CMK (cell line): ENCODE measurements at places on chromosomes 12 and 14.

DNA sequence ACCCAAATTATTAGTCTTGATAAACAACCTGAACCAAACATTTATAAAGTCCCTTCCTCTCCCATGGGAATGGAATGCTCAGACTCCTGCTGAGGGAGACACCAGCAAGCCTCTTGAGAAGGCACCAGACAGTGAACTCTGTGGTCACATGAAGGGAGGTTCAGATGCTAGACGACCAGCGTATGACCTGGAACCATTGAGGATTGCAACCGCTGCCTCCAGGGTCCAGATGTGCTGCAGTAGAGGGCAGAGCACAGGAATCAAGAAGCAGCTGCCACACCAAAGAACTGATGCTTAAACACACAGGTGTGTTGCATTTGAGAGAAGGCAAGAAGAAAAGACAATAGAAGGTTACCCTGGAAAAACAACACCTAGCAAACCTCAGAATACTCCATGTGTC is 592.4 kb downstream of the AACS start:
- no peak for DNase-seq

- peak; percentile 12 for DNase-seq
Measured at GRCh38 chr12:76706101-76706500, 57.8 kb upstream of the ZDHHC17 start.

- no peak for DNase-seq
Measured at GRCh38 chr14:34460841-34461240, 1.2 kb downstream of the SPTSSA start.

DNA sequence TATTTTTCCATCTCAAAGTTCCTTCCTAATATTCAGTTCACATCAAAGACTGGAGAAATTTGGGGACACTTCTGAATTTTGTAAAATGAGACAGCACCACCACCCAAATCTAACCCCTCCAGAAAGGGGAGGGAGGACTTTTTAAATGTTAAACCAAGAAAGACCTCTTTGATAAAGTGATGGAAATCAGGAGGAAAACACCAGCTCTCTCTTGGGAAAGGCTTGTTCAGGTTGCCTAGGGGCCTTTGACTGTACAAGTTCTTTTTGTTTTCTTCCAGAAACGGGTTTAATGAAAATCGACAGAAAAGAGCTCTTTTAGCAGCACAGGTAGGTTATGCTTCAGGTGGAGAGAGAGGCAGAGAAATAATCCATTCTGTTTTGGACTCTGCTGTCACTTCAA is 112.3 kb downstream of the OTOGL start:
- DNase-seq: no peak

GRCh38 chr14:59004012-59004411 is 184.5 kb upstream of the DAAM1 start:
- DNase-seq: no peak

DNA sequence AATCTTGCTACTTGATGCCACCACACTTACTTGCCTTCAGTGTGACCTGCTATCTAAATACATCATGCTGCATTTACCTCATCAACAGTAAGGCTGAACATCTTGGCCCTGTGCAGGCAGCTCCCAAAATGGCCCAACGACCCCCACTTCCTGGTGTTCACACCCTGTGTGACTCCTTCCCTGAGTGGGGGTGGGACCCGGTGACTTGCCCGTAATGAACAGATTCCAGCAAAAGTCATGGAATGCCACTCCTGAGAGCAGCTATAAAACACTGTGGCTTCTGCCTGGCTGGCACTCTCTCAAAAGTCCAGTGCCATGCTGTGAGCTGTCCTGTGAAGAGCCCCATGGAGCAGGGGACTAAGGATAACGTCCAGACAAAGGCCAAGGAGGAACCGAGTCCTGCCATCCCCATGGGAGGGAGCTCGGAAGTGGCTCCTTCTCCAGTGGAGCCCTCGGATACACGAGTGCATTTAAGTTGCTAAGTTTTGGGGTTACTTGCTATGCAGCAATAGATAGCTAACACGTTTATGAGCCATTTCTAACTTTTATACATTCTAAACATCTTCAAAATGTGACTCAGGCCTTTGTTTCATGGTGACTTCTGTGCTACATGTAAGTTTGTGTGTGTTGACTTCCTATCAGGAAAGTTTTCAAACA is 33.0 kb downstream of the P2RX2 start:
- DNase-seq: no peak

- no peak for DNase-seq
Measured at GRCh38 chr14:68552602-68553001, 240.3 kb downstream of the ZFP36L1 start.

DNA sequence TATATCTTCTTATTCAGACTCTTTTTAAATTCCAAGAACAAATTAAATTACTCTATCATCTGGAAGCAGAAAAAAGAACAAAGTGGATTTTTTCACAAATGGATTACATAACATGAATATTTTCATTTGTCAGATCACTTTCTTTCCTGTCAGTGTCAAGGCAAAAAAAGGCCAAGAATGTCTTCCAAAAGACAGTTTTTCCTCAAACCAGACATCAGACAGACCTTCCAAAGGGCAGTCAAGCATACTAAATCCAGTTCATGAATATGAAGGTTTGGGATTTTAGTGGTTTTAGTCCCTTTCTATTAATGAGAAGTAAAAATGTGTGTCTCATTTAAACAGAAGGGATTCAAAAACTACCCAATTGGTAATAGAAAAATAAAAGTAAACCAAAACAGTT is 336.0 kb downstream of the CEP128 start:
- no peak for DNase-seq

GRCh38 chr12:9258676-9259075 is 50.5 kb upstream of the PZP start:
- DNase-seq: no peak

DNA sequence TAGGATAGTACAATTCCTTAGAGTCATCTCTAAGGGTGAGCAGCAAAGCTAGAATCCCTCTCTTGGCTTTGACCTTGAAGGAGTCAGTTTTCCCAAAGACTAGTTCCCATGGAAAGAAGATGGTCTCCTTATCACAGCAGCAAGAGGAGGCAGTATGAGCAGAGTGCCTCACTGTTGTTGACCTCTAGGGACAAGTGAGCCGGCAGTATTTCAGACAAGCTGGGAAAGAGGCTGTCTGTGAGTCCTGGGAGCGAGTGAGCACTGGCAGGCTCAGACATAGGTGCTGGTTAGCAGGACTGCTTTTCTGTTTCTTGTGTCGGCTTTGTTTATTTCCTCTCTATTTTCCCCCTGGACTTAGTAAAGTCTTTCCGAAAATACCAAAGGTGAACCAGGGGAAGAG is 60.7 kb downstream of the NTF3 start:
- no peak for DNase-seq

DNA sequence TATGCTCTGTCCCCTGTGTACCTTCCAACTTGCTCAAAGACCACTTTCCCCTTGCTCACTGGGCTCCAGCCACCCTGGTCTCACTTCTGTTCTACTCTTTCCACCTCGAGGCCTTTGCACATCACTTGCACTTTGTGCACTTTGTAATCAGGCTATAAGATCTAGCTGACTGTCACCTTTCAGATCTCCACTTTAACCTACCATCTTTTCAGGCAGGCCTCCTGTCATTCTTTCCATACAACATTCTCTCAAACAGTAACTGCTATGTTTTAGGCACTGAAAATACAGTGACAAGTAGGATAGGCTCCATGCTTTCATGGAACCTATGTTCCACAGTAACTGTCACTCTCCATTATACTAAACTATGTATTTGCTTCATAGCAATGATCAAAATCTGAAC is 14.0 kb downstream of the CPM start:
- no peak for DNase-seq

DNA sequence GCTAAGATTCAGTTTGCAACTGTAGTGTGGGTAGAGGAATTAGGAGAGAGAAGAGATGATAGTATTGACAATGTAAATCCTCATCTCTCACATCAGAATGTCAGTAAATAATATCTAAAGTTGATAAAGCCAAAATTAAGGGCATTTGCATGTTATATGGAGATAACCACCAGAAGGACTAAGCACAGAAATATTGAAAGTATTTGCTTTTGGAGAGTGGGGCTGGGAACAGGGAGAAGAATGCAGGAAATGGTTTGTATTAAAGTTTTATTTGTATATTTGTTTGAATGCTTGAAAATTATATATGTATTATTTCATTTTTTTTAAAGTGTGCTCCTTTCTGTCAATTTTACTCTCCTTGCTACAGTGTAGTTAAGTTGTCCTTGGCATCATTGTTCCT is 491.4 kb downstream of the APAF1 start:
- no peak for DNase-seq

DNA sequence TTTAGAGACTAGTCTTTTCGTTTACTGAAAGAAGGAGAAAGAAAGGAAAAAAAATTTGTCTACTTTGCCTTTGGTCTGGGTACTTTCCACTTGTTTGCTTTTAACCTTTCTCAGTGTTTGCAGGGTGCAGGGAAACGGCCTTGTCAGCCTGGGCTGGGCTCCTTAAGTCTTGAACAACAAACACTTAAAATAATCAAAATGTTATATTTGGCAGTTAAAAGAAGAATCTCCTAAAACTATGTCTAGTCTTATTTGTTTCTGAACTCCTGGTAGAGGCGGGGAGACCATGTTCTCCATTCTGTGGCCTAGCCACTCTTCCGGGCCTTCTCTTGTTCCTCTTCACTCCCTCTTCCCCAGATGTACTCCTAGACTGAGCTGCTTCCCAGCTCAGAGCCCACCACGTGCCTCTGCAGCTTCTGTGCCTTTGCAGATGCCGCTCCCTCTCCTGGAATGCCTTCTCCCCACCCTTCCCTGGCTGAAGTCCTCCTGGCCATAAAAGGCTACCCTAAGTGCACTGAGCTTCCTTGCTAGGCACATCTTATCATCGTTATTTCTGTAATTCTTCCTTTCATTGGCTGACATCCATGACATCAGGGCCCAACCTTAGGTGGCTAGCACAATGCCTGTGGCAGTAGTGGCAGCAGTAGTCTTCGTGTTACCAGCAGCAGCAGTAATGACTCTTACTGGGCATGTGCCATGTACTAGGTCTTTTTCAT is 432.9 kb downstream of the ZFP36L1 start:
- DNase-seq: no peak

DNA sequence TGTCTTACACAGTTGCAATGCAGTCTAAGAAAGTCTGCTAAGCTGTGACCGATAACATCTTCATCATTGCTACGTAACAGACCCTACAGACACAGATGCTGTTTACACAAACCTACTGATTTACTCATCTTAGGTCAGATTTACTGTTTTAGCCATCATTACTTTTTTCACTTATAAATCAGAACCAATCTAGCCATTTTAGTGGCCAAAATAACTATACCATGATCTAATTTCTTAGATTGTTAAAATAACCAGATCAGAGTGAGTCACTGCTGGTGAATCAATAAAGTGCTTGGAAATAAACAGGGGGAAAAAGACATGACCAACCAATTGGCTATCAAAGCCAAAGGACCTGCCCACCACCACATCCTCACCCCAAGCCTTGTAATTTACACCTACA is 57.0 kb upstream of the FOXN3 start:
- no peak for DNase-seq

DNA sequence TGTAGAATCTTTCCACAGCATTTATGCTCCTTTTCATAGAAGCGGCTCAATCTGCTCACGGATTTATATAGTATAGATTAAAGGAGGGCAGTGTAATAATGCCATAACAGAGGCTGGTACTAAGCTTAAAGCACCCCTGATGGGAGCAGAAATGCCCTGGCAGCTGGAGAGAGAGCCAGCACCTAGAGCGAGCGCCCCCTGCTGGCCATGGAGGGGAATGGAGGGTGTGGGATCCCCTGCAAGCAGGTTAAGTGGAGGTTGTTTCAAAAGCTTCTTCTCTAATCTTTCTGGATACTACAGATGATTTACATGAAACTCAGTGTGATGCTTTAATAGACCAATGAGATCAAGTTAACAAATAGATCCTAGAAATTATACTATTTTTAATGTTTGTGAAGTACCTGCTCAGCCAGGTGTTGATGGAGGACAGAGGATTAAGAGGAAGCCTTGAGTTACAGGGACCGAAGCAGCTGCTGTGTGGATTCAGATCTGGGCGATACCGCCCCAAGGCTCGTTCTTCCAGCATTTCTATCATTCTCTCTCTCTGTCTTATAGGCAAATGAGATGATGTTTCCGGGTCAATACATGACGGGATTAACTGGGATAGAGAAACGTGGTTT is 1519.3 kb upstream of the TMEM132C start:
- DNase-seq: peak; percentile 12

- DNase-seq: no peak
Measured at GRCh38 chr14:102362084-102362483, 606 bp downstream of the CINP start.

GRCh38 chr12:76341436-76342030 is 6.7 kb downstream of the BBS10 start:
- DNase-seq: no peak

DNA sequence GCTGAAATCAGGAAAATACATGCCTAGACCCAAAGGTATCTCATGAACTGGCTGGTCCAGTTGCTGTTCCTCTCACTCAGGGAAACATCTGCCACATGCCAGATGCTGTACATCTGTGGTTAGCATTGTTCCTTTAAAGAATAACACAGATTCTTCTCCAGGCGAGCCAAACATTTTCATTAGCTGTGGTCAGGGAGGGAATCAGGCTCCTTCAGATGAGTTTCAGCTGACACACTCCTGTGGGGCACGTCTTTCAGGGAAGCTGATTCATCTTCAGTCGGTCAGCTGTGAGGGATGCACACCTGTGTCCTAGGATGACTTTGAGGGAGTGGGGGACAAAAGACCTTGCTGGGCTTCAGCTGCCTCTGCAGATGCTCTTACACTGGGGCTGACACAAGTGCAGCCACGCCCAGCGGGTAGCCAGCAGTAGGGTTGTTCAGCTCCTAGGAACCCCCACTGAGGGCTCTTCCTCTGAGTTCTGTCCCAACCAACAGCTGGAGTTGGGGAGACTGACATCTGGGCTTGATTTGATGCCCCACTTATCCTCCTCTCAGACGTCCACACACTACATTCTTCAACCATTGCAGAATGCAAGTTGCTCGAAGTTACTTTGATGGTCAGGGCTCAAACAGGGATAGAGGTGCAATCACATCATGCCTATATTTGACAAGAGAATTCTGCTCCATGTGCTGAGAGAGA is 155.0 kb downstream of the NUAK1 start:
- no peak for DNase-seq

DNA sequence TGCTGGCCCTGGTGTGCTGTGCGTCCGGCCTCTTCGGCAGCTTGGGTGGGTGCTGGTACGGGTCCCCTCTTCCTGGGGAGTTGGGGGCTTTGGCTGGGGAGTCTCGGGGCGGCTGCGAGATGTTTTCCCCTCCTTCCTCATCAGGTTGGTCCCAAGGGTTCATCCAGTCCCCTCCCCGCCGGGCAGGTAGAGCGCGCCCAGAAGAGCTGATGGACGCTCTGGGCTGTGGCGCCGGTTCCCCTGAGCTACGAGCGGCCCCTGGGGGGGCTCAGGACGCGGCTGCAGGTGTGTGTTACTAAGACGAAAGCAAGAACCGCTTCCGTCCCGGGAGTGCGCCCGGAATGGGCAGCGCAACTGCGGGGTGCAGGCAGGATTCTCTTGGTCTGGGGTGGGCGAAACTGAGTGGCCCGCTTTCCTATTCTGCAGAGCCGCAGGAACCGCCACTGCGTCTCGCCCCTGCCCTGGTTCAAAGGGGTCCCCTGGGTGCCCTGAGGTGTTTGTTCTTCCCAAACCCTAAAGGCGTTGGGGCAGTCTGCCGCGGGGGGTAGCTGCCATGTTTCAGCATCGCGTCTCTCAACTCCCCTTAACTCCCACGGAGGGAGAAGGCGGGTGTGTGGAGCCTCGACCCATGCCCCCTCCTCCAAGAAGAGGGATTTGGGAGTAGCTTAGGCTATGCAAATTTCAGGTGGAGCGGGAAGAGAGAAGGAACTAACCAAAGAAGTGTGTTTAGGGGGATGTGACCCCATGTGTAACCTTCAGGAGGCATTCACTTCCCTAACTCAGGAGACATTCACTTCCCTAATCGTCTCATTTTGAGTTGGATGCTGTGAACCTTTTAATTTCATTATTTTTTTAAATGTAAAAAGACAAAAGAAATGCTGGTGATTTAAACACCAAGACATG is 1.2 kb downstream of the SLC24A4 start:
- DNase-seq: no peak

- DNase-seq: no peak
Measured at GRCh38 chr12:58138424-58138823, 197.1 kb downstream of the ATP23 start.
